ENCODE measurements at places on chromosomes 4 and X.

DNA sequence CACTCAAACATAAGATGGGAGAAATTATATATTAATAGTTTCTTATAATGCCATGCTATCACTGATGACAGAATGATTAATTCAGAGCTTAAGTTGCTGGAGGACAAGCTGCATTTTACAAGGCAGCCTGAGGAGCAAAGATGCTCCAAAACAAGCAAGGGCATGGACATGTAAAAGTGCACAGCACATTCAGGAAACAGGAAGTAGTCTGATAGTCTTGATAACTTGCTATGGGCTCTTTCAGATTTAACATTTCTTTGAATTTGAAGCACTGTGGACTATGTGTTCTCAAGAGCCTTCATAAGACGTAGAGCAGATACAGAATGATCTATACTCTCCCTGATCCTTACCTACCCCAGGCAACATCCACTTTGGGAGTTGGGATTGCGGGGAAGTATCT is 50.0 kb downstream of the AMMECR1 start:
- DNase-seq: no peak

- no peak for DNase-seq
Measured at GRCh38 chr4:153099391-153100140, 104.7 kb upstream of the TRIM2 start.

DNA sequence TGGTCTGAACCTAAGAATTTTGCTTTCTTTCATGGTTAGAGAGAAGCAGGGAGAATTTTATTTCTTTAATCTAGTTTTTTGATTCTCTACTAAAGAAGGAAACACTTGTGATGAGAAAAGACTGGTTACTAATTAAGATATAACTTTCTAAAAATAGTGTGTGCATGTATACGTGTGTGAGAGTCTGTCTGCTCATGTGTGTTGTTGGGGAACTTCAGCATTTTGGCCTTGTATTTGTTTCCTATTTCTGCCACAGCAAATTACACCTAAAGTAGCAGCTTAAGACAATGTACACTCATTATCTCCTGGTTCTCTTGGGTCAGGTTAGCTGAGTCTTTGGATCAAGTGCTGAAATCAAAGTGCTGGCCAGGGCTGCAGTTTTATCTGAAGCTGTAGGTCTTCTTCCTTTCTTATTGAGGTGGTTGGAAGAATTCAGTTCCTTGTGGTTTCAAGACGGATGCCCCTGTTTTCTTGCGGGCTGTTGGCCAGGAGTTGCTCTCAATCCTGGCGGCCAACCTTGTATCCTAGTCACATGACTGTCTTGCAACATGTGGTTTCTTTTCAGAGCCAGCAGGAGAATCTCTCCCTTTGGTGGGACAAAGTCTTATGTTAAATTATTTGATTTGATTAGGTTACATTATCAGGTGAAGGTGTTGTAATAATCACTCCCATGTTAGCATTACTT is 188.4 kb upstream of the CLNK start:
- no peak for DNase-seq

DNA sequence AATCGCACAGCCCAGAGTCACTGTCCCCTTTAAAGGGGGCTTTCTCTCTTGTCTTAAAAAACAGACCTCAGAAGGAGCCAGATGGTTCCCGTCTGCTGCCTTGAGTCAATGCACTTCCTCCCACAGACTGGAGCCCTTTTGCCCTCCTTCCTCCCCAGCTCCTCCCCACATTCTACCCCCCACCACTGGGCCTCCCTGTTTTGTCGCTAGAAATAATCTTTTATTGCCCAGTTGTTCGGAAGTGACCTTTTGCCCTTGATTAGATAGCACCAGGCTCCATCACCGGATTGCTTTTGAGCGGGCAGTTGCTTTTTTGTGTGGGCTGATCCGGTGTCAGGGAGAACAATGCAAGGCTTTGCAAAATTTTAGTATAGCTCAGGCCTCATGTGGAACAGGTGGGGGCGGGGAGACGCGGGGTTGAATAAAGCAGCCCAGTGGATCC is 47.7 kb downstream of the SPRY1 start:
- DNase-seq: no peak

GRCh38 chrX:22577181-22577580 is 304.5 kb downstream of the CBLL2 start:
- peak; percentile 14 for DNase-seq

DNA sequence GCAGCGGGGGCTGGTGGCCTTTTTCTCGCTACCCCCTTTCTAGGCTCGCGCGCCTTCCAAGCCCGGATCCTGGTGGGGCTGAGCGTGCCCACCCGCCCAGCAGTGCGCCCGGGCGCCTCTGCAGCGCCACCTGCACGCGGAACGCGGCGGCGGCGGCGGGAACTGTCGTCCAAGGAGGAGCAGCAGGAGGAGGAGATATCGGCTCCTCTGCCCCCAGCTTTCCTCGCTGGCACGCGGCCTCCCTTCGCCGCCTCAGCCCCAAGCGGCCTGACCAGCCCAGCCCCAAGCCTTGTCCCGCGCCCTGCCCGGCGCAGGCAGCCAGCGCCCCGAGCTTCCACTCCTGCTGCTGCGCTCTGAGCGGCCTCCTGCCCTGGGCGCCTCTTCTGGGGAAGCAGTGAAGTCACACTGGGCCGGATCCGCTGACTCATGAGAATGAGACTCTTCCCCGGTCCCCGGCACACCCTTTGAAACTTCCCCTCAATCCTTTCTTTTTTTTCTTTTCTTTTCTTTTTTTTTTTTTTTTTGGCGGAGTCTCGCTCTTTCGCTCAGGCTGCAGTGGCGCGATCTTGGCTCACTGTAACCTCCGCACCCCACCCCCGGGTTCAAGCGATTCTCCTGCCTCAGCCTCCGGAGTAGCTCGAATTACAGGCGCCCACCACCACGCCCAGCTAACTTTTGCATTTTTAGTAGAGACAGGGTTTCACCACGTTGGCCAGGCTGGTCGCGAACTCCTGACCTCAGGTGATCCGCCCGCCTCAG is 10.6 kb upstream of the ELF4 start:
- peak; percentile 32 for DNase-seq

GRCh38 chrX:49761481-49761880 is 65.7 kb upstream of the PAGE1 start:
- DNase-seq: no peak

- no peak for DNase-seq
Measured at GRCh38 chrX:128518508-128518907, 466.3 kb upstream of the ACTRT1 start.

GRCh38 chrX:130163398-130163797 is 2.2 kb downstream of the AIFM1 start:
- DNase-seq: no peak

- no peak for DNase-seq
Measured at GRCh38 chr4:177566691-177567090, 124.5 kb upstream of the AGA start.

- DNase-seq: no peak
Measured at GRCh38 chrX:131187206-131187605, 101.9 kb downstream of the IGSF1 start.

Data from AG09309 (cell line).